ENCODE measurements at places on chromosomes 1 and 21. TPM values are rescaled to one million over a fixed set of nuclear protein-coding genes. Genes with fewer than 3 reads are reported as not detected.

TSPEAR gene
- not detected for total RNA-seq

FMO3 gene
- total RNA-seq, result not detected

MCOLN3 gene
- 1.3 TPM for total RNA-seq

VWA5B1 gene
- not detected for total RNA-seq

TP73 gene
- 1.4 TPM for total RNA-seq

MTARC1 gene
- total RNA-seq, result not detected

DPT gene
- not detected for total RNA-seq

SGIP1 gene
- not detected for total RNA-seq

PTPRC gene
- 516 TPM for total RNA-seq

HSD3B1 gene
- not detected for total RNA-seq

CD34 gene
- total RNA-seq, result not detected

PADI1 gene
- not detected for total RNA-seq

IGSF3 gene
- total RNA-seq, result 1.7 TPM

C1orf198 gene
- total RNA-seq, result 14.6 TPM

TIE1 gene
- 0.64 TPM for total RNA-seq

CD1E gene
- total RNA-seq, result not detected

RNF186 gene
- total RNA-seq, result not detected

FAM72D gene
- total RNA-seq, result 8.7 TPM

AMY1A gene
- not detected for total RNA-seq

LYPD8 gene
- total RNA-seq, result not detected

LRRC71 gene
- not detected for total RNA-seq

NPHS2 gene
- total RNA-seq, result not detected

CFHR2 gene
- total RNA-seq, result not detected

OR2L2 gene
- total RNA-seq, result 0.08 TPM

DENND2D gene
- 205 TPM for total RNA-seq

NCF2 gene
- total RNA-seq, result 5.9 TPM

IFFO2 gene
- 31.8 TPM for total RNA-seq

TMEM61 gene
- not detected for total RNA-seq

OXCT2 gene
- 1.6 TPM for total RNA-seq

C8A gene
- total RNA-seq, result not detected

SUSD4 gene
- not detected for total RNA-seq

RHD gene
- not detected for total RNA-seq

C1orf94 gene
- total RNA-seq, result not detected

SLAMF9 gene
- total RNA-seq, result not detected

FAM72C gene
- 11.3 TPM for total RNA-seq

CD1B gene
- not detected for total RNA-seq

AGT gene
- total RNA-seq, result not detected

All from activated T-helper 1 cell treated with anti-CD3 and anti-CD28 coated beads, Interleukin-12 subunit alpha, Interleukin-12 subunit beta, Interleukin-2, Interleukin-4 antibody, amounts not matched to agents 30 ng/mL and 10 ng/mL and 1 ng/mL, durations not matched to agents 14 hours and 24 hours and 36 hours (primary cell).